ENCODE measurements at places on chromosomes 2 and 18.

- no peak for DNase-seq
These were observed 68.8 kb upstream of the CWC22 start for GRCh38 chr2:180075870-180076269.

DNA sequence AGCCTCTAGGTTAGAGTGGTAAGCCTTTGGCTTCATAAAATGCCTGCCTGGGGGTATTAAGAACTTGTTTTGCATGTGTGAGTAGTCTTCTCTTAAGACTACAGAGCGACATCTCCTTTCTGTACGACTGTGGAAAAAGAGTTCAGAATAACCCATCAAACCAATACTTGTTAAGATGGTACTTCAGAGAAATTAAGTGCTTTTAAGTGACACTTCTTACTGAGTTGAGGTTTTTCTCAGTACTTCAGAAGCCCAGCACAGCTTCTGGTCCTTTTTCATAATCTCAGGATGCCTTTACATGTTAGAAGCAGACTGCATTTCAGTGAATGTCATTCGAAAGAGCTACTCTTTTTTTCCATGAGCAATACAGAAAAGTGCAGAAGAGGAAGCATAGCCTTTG is 10.8 kb downstream of the XRCC5 start:
- DNase-seq = no peak

DNA sequence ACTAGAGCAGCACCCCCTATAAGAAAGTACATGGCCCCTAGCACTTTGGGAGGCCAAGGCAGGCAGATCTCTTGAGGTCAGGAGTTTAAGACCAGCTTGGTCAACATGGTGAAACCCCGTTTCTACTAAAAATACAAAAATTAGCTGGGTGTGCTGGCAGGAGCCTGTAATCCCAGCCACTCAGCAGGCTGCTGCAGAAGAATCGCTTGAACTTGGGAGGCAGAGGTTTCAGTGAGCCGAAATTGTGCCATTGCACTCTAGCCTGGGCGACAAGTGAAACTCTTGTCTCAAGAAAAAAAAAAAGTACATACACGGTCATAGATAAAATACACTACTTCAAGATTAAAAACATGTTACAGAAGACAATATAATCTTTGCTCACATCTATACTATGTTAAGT is 63.8 kb downstream of the RAPH1 start:
- no peak for DNase-seq

- no peak for DNase-seq
These were observed 69.3 kb upstream of the SLC16A14 start for GRCh38 chr2:230137902-230138539.

DNA sequence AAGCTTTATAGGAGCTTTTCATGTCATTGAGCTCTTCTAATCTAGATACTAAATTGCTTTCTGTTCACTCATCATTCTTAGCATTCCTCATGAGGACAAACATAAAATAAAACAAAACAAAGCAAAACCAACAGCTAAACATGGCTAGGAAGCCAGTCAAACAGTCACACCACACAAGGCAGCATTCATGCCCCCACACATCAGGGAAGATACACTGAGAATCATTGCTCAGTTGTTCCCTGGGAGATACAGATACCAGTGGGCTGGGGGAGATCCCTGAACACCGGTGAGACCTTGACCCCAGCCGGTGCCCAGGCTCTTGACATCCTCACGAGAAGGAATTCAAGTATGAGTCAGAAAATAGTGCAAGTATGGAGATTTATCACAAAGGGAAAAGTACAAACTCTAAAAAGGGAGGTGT is 177.9 kb upstream of the ARL4C start:
- no peak for DNase-seq

GRCh38 chr2:40251137-40251536 is 200.8 kb downstream of the SLC8A1 start:
- DNase-seq = no peak

- no peak for DNase-seq
These were observed 89.8 kb downstream of the LOXHD1 start for GRCh38 chr18:46567196-46567595.

DNA sequence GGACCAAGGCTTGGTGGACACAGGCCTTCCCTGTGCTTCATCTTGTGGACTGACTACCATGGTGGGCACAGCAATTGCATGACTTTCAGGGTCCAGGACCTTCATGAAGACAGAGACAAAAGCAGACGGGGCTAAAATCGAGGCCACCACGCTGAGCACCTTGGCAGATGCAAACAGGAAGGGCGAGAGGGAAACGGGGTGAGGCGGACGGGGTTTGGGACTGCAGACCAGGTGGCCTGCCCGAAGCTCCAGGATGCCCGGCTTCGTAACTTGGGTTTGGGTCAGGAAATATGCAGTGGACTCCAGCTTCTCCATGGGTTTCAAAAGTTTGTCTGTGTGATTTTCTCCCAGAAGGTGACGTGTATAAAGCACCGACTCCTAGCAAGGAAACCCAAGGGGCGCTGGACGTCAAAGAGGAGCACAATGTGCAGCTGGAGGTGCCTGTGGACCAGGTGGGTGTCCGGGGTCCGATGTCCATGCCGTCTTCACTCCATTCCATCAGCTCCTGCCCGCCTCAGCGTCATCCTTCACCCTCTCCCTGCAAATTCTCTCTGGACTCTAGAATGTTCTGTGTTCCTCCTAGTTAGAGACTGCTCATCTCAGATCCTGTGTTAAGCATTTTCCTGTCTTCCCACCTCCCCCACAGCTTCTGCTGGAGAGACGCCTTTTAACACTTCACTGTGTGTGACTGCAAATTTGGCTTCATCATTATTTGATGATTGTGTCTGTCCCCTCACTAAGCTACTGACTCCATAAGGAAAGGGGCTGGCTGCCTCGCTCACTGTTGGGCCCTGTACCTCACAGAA is 65.8 kb downstream of the DCDC2C start:
- DNase-seq = no peak

DNA sequence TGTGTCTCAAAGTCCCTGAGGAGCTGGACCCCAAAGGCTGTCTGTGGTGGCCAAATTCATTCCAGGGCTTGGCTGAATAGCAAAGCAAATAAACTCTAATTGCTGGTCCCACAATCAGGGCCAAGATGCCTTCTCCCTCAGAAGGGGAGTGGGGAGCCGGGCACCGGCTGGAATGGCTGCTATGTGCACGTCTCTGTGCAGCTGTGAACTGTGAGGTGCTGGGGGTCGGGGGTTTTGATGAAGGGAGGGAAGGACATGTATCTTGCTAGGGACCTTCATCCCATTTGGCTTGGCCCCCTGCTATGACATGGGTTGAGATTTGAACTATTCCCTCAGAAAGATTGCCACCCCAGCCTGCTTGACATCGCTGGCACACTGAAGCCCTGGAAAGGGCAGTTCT is 60.4 kb downstream of the CIB4 start:
- DNase-seq = no peak

DNA sequence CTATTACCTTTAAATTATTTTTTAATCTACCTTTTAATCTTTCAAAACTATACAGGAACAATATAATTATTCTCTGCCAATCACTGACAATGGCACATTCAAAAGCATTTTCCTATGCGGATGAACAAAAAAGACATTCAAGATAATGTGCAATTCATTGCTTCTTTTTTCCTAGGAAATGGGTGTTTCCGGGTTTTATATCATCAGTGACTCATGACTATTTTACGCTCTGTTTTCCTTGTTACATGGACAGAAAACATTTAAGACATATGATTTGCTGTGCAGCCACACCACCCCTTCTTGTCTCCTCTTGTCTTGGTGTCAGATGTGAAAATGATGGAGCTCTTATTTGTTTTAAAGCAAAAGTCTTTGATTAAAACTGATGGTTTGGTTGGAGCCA is 184.7 kb upstream of the LINC00305 start:
- no peak for DNase-seq

GRCh38 chr2:54047091-54047490 is 68.3 kb upstream of the ACYP2 start:
- DNase-seq = no peak

DNA sequence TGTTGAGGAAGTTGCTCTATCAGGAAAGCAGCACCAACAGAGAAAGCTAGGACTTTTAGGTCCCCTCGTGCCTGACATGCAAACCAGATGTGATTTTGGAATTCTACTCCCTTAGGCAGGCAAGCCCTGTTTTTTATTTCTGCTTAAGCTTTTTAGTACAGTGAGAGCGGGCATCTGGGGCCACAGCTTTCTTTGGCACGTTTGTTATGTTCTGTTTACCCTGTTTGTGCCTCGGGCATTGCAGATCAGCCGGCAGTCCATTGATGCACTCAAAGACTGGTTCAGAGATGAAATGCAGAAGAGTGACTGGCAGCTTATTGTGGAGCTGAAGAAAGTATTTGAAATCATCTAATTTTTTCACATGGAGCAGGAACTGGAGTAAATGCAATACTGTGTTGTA is 61.9 kb downstream of the EIF5B start:
- no peak for DNase-seq

GRCh38 chr2:47152803-47153202 is 2.3 kb downstream of the STPG4 start:
- DNase-seq = no peak

- no peak for DNase-seq
These were observed 7.1 kb downstream of the MTA3 start for GRCh38 chr2:42575458-42576064.

- no peak for DNase-seq
These were observed 513.0 kb downstream of the GALR1 start for GRCh38 chr18:77762642-77763041.

- no peak for DNase-seq
These were observed 18.4 kb downstream of the MXD1 start for GRCh38 chr2:69933254-69933828.

DNA sequence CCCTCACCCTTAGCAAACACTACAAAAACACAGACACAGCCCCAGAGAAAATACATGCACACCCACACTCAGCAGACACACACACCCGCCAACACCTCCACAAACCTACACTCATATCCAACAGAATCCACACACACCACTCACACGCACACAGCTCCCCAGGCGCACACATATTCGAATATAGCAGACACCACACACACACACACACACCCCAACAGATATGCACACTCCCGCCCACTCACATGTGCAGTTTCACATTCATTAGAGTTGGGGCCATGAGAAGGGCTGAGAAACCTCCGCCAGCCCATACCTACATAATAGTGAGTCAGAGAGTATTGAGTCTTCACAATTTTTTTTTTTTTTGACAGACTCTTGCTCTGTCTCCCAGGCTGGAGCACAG is 29.4 kb upstream of the NOTO start:
- DNase-seq = peak; percentile 62

DNA sequence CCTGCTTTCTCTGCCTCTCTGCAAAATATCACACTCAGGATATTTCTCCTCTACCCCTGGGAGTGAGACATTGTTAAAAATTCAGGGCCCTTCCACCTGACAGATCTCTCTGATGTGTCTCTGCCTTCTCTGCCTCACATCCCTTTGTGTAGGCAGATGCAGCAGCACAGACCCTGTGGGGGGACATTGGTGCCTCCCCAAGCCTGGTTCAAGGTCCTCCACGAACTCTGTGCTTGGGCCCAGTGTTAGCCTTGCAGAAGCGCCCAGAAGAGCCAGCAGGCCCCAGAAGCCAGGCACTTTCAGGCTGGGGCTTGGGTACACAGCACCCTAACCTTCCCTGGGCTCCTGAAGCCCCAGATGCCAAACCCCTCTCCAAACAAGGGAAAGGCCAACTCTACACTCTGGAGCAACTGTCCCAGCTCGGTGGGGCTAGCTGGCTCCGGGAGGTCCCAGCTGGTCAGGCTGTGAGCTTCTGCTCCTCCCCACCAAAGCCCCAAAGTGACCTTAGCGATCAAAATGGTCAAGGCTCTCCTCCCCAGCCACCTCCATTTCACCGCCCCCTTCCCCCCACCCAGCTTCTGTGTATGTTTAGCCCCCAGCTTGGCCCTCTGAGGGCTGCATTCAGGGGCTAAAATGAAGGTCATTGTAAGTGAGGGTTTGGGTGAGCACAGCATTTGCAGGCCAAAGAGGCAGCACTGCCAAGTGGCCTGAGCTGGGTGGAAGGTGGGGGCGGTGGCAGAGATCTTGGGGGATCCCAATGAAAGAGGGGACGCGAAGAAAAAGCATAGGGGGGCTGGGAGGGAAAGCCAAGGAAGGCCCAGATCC is 2.6 kb downstream of the HOXD9 start:
- DNase-seq = no peak

GRCh38 chr2:106339132-106339531 is 129.1 kb downstream of the RGPD3 start:
- no peak for DNase-seq

DNA sequence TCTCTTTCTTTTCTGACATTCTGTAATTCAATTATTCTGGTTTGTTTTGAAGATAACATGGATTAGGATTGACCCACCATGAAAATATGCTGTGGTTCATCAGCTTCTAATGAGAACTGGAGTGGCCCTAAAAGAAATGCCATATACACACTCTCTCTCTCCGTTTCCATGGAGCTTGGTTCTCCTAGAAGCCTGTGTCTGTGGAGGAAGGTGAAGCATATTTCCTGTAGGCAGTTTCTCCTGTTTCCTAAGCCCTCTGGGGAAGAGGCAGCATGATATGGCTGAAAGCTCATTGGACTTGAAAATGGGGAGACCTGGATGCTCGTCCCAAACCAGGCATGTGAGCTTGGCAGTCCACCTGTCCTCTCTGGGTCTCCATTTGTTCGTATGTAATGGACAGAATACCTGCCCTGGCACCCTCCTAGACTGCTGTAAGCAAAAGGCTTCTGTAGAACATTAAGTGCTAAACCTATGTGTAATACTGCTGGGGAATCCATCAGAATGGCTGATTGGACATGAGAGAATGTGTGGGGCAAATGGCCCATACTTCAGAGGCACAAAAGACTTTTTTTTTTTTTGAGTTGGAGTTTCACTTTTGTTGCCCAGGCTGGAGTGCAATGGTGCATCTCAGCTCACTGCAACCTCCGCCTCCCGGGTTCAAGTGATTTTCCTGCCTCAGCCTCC is 75.3 kb upstream of the PPP1CB start:
- DNase-seq = no peak

GRCh38 chr2:96197546-96198255 is 10.9 kb downstream of the STARD7 start:
- no peak for DNase-seq

DNA sequence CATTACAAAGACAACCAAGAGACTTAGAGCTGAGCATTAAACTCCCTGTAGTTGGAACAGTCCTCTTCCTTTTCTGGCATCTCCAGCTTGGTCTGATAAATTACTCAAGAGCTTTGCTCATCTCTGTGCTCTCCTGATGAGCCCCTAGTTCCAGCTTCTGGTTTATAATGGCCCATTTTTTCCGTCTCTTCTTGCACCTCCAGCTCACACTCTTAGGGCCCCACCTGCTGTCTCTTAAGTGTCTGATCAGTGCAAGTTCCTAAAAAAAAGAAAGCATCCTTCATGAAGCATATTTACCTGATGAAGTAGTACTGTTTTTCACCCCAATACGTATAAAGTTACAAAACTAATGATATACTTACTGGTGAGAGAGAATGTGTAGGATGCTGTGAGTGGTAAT is 822.9 kb downstream of the RNF144A start:
- DNase-seq = no peak

DNA sequence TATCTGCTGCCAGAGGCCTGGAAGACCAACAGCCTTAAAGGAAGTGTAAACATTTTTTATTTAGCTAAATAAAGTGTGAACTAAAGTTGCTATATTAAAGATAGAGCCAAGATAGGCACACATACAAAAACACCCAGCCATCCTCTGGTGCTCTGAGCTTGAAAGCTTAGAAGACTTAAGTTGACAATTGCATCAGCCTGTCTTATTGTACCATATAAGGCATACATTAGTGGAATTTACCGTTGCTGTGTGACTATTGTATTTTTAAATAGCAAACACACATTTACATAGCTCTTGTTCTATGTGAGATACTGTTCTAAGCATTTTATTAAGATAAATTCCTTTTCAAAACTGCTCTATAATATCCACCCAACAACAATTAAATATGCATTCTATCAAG is 736.6 kb upstream of the ZEB2 start:
- no peak for DNase-seq

- DNase-seq = no peak
These were observed 304.3 kb upstream of the EPAS1 start for GRCh38 chr2:45992741-45993475.

All from GM10248 (cell line).